ENCODE measurements at places on chromosomes 7 and 10.

DNA sequence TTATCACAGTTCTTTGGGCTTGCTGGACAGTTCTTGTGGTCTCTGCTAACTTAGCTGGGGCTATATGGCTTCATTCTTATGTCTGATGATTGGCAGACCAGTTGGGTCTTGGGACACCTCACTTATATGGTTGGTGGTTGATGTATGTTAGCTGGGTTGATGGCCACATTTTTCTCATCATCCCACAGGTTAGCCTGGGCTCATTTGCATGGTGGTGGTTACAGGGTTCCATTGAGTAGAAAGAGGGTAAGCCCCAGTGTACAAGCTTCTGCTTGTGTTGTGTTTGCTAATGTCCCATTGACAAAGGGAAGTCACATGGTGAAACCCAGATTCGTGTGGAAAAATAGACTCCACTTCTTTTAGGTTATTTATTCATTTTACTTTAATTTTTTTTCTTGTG lies 40.6 kb downstream of the TMEM60 start:
- no peak for DNase-seq

DNA sequence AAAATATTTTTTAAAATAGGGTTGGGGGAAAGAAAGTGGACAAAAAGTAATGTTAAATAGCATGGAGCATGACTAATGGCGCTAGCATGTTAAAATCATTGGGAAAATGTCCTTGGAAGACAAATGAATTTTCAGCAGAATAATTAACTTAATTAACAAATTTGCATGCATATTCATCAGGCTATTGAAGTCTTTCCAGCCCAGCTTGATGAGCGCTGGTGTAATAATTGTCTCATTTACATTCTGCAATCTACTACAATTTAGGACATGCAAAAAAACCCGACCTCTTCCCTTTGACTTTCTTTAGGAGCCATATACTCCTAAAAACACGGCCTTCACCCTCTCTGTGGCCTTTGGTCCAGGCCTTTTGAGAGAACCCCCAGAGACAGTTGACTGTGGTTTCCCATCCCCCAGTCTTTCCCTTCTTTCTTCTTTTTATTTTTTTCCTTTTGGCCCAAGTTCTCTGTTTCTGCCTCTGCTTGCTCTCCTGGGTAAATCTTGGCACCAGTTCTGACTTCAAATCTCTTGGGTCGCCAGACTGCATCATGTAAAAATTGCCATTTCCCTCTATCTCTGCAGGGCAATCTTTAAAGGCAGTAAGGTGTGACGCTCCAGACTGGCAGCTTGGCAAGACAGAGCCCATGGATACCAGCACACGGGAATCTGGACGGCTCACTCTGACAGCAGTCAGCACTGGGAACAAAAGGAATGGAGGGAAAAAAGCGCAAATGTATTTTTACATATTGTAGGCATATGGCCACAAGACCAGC lies 105.5 kb downstream of the NEUROD6 start:
- DNase-seq: no peak

DNA sequence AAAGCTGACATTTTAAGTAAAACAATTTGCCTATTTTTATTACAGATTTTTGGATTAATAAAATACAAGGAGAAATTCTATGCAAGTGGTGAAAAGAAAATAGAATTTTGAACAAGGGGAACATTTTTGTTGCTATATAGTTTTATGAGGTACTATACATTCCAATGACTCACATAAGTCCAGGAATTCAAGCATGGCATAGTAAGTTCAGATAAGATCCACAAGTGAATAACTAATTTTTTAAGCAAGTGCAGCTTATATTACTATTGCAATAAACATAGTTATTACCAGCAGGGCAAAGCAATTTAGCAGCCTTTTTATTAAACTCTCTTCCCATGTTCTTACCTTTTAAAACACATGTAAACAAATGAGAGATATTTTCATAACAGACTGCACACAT lies 1123.5 kb upstream of the LRRN3 start:
- no peak for DNase-seq

GRCh38 chr7:107744345-107744750 lies 406 bp downstream of the CBLL1 start:
- DNase-seq: no peak

DNA sequence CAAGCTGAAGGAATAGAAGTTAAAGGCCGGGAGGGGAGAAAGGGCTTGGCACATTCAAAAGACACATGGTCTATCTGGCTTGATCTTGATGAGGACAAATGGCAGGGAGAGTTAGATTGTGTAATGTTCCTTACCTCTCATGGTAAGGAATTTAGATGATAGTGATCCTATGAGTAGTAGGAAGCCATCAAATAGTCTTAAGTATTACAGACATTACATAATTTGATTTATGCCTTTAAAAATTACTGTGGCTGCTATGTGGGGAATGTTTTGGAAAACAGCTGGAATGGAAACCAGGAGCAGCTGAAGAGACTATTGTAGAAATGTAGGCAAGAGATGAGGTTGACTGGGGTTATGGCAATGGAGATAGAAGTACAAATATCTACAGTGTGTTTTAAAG lies 351.3 kb upstream of the BMPER start:
- DNase-seq: no peak

DNA sequence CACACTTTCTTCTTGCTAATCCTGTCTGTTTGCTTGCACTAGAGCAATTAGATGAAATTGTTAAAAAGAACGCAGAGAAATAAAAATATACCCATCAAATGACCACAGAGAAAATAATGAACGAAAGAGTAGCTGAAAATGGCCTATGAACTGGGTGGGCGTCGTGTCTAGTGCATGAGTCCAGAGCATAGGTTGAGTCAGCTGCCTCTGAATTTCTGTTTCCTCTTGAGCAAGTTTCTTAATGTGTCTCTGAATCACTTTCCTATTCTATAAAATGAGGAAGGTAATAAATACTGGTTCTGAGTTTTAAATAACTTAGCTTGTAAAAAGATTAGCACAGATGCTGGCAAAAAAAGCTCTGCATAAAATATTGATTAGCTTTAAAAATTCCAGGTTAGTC lies 75.0 kb downstream of the POM121L12 start:
- no peak for DNase-seq

- no peak for DNase-seq
Observed at GRCh38 chr7:99473315-99473596, 566 bp downstream of the ZNF789 start.

- no peak for DNase-seq
Observed at GRCh38 chr10:129207297-129207696, 259.7 kb upstream of the MGMT start.

DNA sequence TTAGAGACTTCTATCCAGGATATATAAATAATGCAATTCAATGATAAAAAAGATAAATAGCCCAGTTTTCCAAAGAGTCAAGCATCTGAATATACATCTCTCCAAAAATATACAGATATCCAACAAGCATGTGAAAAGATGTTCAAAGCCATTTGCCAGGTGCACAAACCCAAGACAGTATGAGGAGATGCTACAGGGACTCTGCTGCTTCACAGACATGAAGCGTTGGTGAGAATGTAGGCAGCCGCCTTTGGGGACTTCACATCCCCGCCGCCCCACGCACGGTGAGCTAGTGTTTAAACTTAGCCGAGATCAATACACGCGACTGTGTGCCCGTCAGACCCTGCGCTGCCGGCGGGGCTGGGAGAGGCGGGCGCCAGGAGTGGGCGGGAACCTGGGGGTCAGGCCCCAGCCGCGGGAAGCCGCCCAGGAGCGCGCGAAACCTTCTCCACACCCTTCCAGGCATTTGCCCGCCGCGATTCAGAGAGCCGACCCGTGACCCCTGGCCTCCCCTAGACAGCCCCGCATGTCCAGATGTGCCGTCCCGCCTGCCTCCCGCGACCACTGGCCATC lies 927 bp upstream of the ALOX5 start:
- DNase-seq: peak; percentile 36

- DNase-seq: no peak
Observed at GRCh38 chr10:85515316-85515715, 851.3 kb downstream of the GRID1 start.

GRCh38 chr10:129894698-129895097 lies 69.4 kb downstream of the EBF3 start:
- no peak for DNase-seq

GRCh38 chr7:106205621-106206222 lies 79.1 kb downstream of the NAMPT start:
- DNase-seq: no peak

GRCh38 chr7:114450431-114450830 lies 35.8 kb downstream of the FOXP2 start:
- DNase-seq: no peak

DNA sequence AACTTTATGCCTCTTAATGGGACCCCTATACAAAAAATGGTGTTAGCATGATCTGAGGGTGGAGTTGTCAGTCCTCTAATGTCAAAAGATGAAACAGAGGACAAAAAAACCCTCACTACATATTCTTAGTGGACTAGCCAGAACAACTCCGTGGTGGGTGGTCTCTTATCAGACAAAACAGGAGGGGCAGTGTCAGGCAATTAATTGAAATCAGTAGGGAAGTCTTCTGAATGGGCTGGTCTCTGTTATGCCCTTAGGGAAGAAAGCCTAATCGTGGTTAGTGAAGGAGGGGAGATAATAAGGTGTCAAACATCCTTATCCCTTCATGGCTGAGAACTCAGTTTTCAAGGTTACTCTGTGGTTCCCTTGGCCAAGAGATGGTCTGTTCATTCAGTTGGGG lies 909.4 kb downstream of the GRID1 start:
- DNase-seq: no peak

DNA sequence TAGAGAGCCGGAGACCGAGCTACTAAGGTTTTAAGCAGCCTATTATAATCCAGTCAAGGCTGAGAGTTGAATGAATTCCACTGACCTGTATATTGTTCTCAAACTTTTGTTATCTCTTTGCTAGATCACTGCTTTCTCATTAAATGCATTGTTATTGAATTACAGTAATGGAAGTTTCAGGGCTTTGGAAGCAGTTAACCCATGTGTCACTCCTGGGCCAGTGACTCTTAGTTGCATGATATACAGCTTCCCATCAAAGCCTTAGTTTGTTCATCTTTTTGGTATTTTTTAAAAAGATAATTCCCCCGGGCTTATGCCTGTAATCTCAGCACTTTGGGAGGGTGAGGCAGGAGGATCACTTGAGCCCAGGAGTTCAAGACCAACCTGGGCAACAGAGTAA lies 55.4 kb upstream of the KIAA1217 start:
- DNase-seq: no peak

DNA sequence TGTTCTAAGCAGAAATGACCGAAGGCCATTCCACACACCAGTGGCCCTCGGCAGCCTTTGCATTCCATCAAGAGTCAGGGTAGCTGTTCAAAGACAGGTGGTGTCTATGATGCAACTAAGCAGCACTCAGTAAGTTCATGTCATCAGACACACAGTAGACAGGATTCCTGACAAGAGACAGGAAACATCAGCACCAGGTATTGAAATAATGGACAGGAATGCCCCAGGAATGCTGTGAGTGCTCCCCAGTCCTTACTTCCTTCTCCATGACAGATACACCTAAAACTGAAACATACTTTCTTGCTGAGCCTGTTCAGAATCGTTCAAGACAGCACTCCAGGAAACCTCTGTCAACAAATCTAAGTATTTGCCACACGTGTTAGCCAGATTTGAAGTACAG lies 204.4 kb downstream of the TPST1 start:
- DNase-seq: no peak

DNA sequence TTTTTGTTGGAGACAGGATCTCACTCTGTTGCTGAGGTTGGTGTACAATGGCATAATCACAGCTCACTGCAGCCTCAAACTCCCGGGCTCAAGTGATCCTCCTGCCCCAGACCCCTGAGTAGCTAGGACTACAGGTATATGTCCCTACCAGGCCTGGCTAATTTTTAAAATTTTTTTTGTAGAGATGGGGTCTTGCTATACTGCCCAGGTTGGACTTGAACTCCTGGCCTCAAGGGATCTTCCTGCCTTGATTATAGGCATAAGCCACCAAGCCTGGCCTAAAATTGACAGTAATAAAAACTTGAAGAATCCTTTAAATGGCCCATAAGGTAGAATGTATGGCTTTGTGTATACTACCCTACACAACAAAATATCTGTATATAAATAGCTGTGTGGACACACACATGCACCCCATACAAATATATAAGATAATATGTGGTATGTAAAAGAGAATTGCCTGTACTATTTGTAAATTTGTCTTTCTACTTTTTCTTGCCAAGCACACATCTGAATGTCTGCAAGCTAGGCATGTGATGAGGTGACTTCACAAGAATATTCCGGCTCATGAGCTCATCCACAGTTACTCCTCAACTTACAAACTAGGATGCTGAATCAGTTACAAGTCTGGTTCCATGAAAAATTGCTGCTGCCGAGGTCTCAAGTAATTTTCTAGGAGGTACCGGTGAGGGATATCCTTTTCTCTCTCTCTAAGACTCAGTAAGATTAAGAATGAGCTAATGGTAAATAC lies 26.6 kb downstream of the POLR3A start:
- no peak for DNase-seq

- peak; percentile 40 for DNase-seq
Observed at GRCh38 chr7:99839287-99840021, 11.6 kb downstream of the CYP3A43 start.

DNA sequence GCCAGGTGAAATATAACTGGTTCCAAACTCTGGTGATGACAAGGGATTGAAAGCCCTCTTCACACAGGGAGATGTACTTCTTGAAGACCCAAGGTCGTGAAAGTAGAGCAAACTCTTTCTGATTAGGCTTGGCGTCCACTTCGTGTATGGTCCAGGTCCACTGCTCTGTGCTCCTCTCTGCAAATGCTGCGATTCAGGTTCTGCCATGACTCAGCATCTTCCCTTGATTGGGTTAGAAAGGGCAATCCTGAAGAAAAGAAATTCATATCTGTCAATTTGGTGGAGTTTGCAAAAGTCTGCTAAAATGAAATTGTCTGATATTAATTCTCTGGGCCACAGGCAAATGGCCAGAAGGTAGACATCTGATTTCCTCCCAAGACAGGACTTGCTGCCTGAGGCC lies 431.4 kb downstream of the ACTR3B start:
- no peak for DNase-seq

- no peak for DNase-seq
Observed at GRCh38 chr10:113127261-113127900, 177.3 kb downstream of the TCF7L2 start.

- DNase-seq: no peak
Observed at GRCh38 chr10:70456164-70456563, 14.7 kb upstream of the NODAL start.

DNA sequence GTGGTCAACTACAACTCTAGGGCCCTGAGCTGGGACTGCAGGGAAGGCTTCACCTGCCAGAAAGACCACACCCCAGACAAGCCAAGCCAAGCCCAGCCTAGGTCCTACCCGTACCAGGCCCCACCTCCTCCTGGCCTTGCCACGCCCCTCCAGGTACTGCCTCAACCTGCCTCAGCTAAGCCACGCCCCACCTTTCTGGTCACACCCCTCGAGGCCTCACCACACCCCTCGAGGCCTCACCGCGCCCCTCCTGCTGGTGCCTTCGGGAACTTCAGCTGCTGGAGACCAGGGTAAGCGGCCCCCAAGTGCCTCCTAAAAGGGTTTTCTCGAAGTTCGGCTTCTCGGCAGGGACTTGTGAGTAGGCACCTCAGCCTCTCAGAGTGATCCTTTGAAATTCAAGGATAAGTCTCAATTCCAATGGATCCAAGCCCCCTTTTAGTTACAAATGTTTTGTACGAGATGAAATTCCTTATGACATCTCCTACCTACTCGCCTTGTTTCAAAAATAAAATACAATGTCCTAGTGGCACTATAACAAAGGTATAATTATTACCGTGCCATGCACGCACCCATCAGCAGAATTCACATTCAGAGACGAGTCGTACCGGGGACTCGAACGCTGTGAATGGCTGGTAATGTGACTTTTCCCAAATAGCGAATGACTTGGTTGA lies 171.2 kb downstream of the ARHGAP21 start:
- no peak for DNase-seq
